Putamen (tissue), 1 donor: ENCODE measurements at places on chromosomes 6 and 20.

DNA sequence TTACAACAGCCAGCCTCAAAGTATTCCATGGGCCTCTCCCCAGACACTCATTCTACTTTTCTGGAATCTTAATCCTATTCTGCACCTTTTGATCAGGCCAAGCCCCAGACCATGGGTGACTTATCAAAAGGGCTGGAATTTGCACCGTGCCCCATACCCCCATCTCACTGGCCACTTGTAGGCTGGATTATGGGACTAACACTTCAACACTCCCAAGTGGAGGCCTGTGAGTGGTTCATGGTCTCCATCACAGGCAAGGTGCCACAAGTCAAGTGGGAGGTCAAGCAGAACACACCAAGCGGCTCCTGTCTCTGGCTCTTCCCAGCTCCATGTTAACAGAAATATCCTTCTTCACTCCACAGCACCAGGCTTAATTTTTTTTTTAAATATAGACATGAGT, 212.3 kb upstream of the HEY2 start:
- no peak for DNase-seq

- DNase-seq: no peak
Measured at GRCh38 chr6:75025371-75025770, 180.5 kb downstream of the COL12A1 start.

GRCh38 chr6:47234266-47234933, 75.3 kb downstream of the TNFRSF21 start:
- no peak for DNase-seq

DNA sequence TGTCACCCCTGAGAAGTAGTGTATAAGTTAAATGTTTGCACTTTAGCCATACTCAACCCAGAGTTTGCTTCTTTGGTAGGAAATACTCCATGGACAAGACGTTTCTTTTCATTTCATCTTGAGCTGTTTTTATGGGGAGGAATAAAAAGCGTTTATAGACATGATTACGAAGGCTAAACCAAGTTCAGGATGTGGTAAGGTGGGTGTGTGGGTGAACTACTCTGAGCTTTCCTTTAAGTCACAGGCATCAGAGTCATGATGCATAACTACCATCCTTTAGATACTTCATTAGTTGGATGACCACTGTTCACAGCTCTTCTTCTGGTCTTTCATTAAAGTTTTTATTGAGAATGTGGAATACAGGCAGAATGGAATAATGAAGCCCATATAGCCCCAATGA, 48.9 kb downstream of the EBF4 start:
- DNase-seq: no peak

DNA sequence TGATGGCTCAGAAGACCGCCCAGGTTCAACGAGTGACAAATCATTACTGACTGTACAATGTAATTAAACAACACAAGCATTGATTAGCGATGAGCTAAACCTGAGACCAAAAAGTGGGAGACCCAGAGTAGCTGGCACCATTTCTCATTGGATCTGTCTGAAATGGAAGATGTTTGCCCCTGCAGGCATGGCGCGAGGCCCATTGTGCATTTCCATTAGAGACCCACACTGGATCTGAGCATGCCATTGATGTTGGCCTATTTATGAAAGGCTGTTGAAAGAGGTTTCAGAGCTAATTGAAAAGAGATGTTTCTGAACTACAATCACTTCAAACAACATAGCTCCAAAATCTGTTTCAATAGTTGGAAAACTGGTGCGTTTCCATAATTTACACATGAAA, 196.7 kb downstream of the TFAP2B start:
- no peak for DNase-seq

GRCh38 chr6:280775-281468, 11.4 kb upstream of the DUSP22 start:
- no peak for DNase-seq

DNA sequence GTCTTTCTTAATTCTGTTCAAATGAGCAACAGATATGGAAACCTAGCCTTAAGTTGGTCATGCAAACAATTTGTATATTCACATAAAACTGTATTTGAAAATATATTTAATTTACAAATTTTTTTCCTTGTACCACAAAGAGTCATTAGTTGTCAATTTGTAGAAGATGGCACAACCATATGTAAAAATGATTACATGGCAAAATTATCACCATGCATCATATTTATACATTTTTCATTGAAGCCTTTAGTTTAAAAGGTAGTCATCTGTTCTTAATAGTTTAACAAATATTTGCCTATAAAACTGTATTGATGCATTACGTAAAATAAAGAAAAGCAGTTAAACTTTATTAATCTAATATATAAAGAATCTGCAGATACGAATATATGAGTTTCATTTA, 1306.8 kb upstream of the ADGRB3 start:
- no peak for DNase-seq

DNA sequence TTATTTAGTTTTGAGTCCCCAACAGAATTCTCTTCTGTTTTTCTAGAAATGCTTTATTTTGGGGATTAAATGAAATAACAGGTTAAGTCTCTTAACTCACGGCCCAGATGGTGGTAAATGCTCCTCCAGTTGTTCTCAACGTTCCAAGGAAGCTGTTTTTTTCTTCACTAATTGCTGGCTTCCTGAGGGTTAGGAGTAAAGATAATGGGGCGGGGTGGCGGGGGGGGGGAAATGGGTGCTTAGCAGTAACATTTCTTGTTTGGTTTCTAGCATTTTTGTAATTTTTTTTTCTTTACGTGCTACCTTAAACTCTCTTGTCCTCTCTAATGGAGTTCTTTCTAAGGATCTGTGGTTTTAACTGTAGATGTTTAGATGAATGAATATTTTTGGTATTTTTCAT, 2.2 kb downstream of the SRSF3 start:
- DNase-seq: no peak

GRCh38 chr6:11784341-11784740, 5.7 kb upstream of the ADTRP start:
- DNase-seq: no peak

DNA sequence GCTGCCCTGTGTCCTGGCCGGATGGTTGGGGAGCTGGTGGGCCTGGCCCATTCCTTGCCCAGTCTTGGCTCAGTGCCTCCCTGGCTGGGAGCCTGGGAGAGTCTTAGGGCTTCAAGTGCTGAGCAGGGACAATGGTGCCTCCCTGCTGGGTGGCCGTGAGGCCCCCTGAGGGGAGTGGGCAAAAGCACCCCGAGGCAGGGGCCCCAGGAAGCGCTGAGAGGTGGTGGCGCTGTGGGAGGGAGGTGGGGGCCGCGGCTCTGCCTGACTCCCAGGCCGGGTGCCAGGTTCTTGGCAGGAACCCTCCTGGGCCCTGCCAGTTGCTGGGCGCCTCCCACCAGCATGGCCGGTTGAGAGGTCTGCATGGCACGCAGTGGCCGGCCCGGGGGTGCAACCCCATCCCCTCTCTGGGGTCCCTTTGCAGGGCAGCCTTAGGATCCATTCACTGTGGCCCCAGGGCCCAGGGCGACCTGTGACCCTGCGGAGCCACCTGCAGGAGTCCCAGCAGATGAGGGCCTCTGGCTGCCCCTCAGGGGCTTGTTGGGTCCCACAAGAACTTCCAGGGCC, 9.2 kb upstream of the RPS21 start:
- DNase-seq: no peak

GRCh38 chr20:1975291-1975690, 18.6 kb downstream of the PDYN start:
- no peak for DNase-seq

GRCh38 chr6:43977404-43978111, 149.7 kb downstream of the MRPL14 start:
- DNase-seq: no peak
